ENCODE measurements at places on chromosomes 2 and 18.

- DNase-seq = no peak
Measured at GRCh38 chr18:24669502-24669901, 209.1 kb downstream of the HRH4 start.

DNA sequence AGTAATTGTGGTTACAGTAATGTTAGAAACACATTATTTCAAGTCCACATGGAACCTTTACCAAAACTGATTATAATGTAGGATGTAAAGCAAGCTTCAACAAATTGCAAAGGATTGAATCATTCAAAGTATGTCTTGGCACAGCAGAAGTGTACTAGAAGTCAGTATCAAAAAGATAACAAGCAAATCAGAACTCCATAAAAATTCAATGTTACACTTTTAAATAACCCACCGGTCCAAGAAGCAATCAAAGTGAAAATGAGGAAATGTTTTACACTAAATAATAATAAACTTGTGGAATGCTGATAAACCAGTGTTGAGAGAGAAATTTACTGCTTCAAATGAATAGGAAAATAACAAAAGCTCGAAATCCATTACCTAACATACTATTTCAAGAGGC, 47.7 kb downstream of the TTC21B start:
- DNase-seq = no peak

- DNase-seq = no peak
Measured at GRCh38 chr2:146317959-146318358, 1526.9 kb upstream of the ACVR2A start.

- DNase-seq = no peak
Measured at GRCh38 chr2:109031476-109032228, 42.6 kb upstream of the EDAR start.

DNA sequence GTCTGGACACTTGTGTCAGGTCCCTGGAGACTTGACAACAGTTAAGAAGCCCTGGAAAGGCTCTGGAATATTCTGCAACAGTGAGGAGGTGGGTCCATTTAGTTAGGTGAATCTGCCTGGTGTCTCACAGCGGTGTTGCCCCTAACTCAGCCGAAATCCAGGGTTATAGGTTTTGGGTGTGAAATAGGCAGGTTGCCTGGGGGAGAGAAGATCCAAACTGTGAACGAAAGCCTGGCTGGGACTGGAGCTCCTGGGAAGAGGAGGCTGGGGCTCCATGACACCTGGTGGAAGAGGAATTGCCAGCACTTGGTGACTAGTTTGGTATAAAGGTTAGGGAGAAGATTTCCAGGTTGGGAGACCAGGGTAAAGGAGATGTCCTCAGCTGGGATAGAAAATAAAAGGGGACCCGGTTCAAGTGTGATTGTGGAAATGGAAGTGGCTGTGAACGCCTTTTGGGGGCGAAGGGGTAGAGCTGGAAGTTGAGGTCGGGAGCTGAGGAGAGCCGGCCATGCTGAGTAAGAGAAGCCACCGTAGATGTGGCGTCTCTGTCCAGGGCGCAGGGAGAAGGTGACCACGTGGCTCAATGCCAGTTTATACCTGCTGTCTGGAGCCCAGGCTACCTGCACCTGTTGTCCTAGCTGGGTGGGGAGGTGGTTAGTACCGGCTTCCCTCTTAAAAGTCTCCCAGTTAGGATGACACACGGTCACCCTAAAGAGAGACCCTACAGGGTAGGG, 3.0 kb upstream of the GAREM2 start:
- DNase-seq = no peak

GRCh38 chr2:130963196-130963848, 126.6 kb downstream of the ARHGEF4 start:
- no peak for DNase-seq

GRCh38 chr2:11346023-11346482, 1.6 kb upstream of the ROCK2 start:
- DNase-seq = no peak

DNA sequence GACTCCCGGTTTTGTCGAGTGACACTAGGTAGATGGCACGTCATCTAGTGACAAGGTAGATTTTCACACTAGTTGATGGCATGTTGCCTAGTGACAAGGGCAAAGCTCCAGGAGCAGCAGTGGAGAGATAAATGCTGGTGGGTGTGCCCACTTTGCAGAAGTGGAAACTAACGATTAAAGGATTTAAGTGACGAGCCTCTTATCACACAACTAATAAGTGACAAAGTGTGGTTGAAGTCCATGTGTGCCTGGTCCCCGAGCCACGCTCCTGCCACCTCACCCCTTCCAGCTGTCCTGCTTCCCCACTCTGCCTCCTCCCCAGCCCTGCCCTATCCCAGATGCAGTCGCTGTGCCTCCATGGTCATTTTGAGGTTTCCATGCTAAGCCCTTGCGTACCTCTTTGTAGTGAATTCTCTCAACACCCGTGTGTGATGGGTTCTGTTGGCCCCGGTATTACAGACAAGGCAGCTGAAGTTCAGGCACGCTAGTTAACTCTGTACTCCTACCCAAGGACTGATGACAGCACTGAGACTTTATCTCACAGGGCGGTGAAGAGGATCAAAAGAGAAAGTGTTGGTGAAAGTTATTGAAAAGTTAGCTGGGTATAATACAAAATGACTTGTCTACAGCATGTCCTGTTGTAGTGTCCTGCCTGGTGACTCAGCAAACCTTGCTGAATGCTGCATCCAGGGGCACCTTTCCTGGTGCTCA, 113.4 kb upstream of the GLI2 start:
- DNase-seq = no peak

DNA sequence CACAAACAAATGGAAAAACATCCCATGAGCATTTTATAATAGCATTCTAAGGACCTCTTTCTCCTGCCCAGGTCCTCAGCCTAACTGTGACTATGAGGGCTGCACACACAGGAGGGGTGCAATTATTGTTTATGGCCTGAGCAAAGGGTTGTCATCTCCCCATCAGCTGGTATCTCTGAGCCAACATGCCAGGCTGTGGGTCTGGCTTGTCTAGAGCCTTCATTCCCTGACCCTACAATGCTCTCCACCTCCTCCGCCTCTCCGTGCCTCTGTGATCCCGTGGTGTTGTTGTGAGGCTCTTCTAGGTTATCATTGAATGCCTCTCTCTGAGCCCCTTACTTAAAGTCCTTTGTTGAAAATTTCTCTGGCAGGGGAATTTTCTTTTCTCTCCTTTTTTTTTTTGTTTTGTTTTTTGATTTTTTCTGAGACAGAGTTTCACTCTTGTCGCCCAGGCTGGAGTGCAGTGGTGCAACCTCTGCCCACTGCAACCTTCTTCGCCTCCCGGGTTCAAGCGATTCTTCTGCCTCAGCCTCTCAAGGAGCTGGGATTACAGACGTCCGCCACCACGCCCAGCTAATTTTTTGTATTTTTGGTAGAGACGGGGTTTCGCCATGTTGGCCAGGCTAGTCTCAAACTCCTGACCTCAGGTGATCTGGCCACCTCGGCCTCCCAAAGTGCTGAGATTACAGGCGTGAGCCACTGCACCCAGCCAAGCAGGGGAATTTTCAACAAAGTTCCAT, 126.4 kb downstream of the SMAD7 start:
- no peak for DNase-seq

GRCh38 chr2:100992262-100992661, 9.8 kb upstream of the RPL31 start:
- DNase-seq = no peak

DNA sequence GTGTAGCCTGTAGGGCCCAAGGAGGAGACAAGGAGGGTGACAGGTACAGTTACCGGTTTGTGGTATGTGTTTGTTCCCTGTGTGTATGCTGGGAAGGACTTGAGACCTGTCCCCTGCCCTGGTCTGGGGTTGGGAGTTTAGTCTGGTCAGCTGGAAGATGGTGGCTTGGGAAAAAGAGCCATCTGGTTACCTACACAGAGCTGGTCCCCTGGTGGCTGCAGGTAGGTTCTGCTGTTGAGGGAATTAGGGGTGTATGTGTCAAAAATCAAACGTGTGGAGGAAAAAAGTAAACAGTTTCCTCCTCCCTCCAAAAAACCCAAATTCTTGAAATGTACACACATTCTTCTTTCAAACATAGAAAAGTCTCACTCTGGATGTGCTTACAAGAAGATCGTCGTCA, 24.3 kb downstream of the PTMA start:
- no peak for DNase-seq

GRCh38 chr2:118974103-118974993, 32.4 kb downstream of the MARCO start:
- peak; percentile 24 for DNase-seq

GRCh38 chr2:144253743-144254142, 266.2 kb downstream of the ZEB2 start:
- no peak for DNase-seq

DNA sequence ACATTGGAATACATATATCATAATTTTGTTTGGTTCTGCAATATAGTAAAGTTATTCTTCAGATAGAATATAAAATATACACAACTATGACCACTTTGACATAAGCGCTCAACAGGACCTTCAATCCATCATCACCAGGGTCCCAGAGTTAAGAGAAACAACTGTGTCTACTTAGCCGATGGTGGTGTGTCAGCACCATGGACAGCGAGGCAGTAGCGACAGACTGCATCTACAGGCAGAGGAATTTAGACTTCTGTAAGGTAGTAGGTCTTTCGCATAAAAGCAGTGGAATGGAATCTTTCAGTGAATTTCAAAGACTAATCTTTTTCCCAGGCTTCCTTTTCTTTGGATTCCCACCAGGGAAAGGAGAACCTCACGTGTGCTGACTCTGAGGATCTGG, 20.5 kb upstream of the LRPPRC start:
- peak; percentile 16 for DNase-seq

- DNase-seq = no peak
Measured at GRCh38 chr18:6785001-6785400, 55.5 kb downstream of the ARHGAP28 start.

DNA sequence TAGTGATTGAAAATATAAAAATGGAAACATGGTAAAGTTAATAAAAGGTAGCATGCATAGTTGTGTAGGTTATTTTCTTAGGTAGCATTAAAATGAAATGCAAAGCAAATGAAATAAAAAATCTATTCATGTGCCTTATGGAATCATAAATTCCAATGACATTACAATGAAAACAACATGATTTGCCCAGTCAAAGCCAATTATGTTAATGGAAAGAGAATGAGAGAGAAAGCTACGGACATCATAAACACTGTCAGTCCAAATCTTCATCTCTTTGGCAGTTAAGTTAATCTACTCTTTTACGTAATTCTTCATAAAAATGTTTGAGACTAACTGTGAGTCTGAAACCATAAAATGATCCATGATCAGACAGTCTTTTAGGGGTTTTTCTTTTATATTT, 636.7 kb upstream of the SYT4 start:
- DNase-seq = no peak

DNA sequence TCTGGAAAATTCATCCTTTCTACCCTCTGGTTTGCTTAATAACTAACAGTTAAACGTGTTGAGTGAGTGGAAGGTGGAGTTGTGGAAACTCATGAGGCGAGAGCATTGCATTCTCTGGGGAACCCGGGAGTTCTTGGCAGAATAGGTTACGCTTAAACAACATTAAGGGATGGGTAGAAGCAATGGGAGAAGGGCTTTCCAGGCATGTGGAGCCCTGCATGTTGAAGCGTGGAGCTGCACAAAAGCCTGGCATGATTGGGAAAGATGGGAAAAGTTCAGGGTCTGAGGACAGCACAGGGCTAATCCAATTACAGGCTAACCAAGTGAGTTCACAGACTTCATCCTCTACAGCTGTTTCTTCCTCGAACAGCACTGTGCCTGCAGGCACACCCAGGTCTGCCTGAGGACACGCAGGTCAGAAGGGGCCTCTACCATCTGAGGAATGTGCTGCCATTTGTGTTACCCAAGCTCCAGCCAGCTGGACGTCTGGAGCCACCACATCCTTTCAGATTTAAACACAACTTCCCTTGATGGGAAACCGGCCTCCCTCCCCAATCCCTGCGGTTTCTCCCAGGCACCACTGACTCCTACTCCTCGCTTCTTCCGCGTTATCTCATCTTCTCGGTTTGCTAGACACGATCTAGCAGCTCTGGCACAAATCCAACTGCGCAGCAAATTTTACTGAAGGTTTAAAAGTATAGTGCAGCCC, 164.2 kb downstream of the ANTXR1 start:
- DNase-seq = no peak

DNA sequence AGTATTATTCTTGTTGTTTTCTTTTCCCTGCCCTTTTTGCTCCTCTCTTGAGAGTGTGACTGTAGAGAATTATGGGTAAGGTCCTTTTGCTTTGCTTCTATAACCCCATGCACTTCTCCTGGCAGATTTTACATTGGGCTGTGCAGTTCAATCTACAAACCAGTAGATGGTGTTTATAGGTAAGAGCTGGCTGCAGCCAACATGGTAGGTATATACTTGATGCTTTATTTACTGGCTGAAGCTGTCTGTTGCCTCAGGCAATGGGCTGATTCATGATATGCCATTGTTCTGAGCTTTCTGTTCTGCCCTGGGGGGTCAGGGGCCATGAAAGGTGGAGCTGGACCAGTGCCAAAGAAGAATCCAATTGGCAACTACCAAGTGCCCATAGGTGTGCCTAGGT, 48.3 kb upstream of the MYL1 start:
- no peak for DNase-seq

DNA sequence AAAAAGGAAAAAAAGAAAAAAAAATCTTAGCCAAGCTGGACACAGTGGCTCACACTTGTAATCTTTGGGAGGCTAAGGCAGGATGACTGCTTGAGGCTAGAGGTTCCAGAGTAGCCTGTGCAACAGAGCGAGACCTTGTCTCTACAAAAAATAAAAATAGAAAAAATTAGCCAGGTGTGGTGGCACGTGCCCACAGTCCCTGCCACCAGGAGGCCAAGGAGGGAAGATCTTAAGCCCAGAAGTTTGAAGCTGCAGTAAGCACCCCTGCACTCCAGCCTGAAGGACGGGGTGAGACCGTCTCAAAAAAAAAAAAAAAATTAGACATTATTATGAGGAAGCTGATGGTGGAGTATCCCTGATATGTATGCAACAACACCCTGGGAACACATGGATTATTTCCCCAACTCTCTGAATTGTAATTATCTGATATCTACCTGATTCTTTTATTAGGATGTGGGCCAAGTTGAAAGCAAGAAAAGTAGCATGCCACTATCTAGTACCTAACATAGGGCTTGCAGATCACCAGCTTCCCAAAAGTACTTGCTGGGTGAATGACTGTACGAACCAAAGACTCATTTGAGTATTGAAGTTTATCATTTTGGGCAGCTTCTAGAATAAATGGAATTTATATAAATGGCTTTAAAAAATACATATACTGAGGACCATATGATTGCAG, 140.9 kb downstream of the TCF4 start:
- DNase-seq = no peak

GRCh38 chr2:99414566-99414965, 75.3 kb downstream of the REV1 start:
- no peak for DNase-seq

All from H54 (cell line).